ENCODE measurements at places on chromosomes 11 and 22.

GRCh38 chr22:26615830-26616435, 1.9 kb downstream of the CRYBB1 start:
- DNase-seq = no peak

- peak; percentile 54 for DNase-seq
Observed at GRCh38 chr11:116871248-116871647, 33.8 kb upstream of the APOA1 start.

DNA sequence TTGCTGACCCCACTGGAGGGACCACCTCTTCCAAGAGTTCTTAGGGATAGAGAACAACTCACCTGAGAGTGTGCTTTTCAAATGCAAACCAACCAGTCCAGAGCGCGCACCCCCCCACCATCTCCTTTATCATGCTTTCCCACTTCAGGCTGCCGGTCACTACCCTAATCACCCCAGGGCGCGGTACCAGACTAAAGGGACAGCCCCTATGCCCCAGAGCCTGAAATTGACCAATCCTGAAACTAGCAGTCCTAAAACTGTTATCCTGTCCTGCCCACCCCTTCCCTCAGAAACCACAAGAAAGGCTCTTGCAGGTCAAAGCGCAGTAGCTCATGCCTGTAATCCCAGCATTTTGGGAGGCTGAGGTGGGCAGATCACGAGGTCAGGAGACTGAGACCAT, 37.0 kb downstream of the NEAT1 start:
- no peak for DNase-seq

DNA sequence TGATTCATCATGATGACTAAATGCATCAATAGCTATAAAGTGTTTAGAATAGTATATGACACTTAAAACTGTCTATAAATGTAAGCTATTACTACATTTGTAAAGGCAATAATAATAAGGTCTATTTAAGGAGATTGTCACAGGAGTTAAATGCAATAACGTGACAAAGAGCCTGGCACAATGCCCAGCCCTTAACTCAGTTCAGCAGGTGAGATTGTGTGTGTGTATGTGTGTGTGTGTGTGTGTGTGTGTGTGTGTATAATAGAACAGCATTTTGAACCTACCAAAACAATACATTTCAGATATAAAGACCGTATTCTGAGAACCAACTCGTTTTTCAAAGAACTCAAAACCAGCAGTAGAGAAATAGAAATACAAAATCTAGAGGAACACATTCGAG, 177.5 kb downstream of the MYO18B start:
- no peak for DNase-seq

DNA sequence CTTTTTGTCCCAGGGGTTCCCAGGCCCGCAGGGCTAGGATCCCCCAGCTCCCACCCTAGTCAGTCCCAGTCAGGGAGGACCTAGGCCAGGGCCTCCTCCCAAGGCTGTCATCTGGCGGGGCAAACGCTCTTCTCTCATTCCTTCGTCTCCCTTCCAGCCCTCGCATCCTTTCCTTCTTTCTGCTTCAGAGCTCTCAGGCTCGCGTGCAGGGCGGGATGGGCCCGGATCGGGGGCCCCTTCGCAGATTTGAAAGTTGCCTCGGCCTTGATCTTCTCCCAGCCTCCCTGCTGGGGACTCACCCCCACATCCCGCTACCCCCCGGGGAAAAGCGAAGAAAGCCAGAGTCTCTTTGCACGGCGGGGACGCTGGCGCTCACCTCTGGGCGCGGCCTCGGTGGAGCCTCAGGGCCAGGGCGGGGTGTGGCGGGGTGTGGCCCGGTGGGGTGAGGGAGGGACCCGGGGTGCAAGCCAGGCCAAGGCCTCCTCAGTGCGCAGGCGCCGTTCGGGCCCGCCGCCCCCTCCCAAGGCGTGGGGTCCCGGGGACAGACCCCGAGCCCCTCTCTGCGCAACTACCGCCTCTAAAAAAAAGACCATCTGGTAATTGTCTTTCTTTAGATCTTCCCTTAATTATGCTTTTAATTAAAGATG, 14.8 kb upstream of the PAX6 start:
- no peak for DNase-seq

- DNase-seq = no peak
Observed at GRCh38 chr22:50724616-50725015, 13.4 kb upstream of the ACR start.

DNA sequence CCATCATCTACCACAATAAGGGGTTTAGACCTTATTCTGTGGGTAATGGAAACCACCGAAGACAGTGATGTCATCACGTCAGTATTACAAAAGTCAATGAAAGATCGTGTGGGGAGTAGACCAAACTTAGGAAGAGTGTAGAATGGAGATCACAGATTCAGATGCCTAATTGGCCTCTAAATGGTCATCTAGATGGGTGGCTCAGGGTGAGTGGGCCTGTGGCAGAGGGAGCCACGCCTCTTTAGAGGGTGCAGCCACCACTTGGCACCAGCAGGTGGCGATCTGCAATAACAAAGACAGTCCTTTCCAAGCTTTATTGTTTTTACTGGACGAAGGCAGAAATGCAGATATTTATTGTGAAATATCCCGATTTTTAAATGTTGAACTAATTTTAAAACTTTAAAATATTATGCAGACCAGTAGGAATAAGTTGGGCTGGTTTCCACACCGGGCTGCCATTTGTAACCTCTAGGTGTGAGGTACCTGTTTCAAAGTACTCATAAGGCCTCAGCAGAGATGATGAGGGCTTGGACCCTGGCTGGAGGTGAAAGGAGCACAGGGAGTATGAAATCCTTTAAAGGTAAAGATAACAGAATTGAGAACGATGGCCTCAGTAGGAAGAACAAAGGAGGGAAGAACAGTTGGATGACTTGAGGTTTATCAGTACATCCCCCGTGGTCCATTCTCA, 222.0 kb downstream of the DBX1 start:
- peak; percentile 73 for DNase-seq

- no peak for DNase-seq
Observed at GRCh38 chr11:102361086-102362031, 14.3 kb downstream of the BIRC2 start.

DNA sequence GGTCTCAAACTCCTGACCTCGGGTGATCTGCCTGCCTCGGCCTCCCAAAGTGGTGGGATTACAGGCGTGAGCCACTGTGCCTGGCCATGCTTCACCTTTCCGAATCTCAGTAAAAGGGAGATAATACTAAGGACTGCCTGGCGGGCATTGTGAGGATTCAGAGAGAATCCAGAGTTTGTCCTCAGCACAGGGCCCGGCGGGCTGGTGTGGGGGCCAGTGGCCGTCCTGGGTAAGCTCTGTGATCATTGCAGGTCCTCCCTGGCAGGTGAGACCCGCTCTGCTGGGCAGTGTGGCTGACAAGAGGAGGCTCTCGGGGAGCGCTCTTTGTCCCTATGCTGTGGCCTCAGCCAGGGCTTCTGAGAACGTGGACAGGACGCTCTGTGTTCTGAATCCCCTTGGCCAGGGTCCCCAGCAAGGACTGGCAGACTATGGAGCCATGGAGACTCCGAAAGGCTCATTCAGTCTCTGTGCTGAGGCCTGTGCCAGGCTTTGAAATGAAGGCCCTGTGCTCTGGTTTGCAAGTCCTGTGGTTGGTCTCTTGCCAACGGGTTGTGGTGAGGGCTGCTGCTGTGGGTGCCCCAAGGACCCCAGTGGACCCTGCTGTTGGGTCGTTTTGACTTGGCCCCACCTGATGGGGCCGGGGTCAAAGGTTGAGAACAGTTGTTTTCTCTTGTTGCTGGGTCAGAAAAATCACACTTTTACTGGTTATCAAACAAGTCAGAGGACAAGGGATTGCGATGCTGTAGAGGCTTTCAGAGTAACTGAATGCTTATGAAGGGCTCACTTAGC, 2.1 kb downstream of the TPCN2 start:
- DNase-seq = no peak

- no peak for DNase-seq
Observed at GRCh38 chr11:57699813-57700212, 12.2 kb downstream of the MED19 start.

- DNase-seq = no peak
Observed at GRCh38 chr11:131866535-131867400, 496.4 kb downstream of the NTM start.

GRCh38 chr11:26088391-26088790, 243.5 kb upstream of the ANO3 start:
- DNase-seq = no peak

DNA sequence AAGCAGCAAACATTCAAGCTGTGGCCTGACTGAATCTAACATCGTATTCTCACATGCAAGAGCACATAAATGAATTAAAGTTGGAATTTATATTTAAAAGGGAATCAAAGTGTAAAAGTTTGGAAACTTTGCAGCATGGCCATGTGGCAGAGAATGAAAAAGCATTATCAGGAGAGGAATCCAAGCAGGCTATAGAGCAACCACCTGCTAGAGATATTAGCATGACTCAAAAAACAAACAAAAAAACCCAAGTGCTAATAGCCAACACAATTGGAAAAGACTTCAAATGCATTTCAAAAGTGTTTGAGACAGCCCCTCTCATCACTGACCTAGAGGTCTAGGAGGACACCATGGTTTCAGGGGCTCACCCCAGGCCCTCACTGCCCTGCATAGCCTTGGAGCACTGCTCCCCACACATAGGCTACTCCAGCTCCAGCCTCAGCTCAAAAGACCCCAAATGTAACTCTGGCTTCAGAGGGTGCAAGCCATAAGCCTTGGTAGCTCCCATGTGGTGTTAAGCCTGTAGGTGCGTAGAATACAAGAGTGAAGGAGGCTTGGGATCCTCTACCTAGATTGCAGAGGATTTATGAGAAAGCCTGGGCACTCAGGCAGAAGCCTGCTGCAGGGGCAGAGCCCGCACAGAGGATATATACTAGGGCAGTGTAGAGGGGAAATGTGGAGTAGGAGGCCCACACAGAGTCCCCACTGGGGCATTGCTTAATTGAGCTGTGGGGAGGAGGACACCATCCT, 1.7 kb upstream of the KRTAP5-7 start:
- DNase-seq = no peak

GRCh38 chr11:20247591-20248007, 87.3 kb upstream of the DBX1 start:
- DNase-seq = no peak

- no peak for DNase-seq
Observed at GRCh38 chr11:74925281-74925680, 23.6 kb downstream of the XRRA1 start.

DNA sequence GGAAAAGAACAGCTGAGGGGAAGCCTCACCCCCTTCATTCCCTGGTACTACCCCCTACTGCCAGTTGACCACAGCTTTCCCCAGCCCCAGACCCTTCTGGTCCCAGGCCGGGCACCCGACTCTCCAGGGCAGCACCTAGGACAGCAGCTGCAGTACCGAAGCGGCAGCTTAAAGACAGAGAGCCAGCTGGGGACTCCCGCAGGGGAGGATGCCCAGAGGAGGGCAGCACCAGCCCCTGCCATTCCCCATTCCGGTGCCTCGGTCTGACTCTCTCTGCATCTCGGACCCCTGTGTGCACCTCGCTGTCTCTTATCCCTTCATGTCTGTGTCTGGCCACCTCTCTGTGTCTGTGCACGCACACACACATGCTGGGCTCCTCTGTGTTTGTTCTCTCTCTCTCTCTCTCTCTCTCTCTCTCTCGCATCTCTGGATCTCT, 9.4 kb downstream of the IGSF9B start:
- no peak for DNase-seq

GRCh38 chr11:10930224-10930971, 72.5 kb upstream of the ZBED5 start:
- DNase-seq = peak; percentile 40

DNA sequence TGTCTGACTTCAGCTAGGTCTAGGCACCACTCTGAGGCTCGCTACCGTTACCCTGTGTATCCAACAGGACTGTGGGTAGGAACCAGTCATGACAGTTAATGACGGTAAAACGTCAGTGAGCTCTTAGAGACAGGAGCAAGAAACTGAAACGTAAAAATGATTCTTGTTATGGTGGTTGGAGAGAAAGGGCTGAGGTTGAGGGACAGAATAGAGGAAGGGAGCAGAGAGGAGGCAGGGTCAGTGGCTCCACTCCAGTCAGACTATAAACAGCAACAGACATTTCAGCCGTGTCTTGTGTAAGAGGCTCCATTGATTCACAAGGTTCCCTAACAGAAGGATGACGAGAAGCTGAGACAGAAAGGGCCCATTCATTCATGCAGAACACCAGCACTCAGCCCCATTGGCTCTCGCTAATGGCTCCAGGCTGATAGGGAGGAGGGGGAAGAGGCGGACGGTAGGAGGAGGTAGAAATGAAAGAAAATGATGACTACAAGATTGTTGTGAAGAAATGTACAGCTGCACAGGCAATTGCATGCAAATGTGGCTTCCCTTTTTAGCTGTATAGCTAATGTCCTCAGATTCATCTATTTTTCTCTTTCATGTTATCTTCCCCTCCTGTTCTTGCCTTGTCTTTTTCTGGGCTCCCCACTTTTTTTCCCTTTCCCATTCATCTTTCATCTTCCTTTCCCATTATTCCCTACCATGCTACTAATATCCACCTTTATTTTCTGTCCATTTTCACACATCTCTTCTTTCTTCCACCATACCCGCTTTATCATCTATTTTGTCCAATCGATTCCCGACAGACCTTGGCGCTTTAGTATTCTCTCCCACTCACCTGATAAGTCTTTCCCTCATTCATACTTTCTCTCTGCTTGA, 34.3 kb downstream of the ETS1 start:
- DNase-seq = peak; percentile 94

- no peak for DNase-seq
Observed at GRCh38 chr11:74695705-74696280, 35.4 kb downstream of the CHRDL2 start.

DNA sequence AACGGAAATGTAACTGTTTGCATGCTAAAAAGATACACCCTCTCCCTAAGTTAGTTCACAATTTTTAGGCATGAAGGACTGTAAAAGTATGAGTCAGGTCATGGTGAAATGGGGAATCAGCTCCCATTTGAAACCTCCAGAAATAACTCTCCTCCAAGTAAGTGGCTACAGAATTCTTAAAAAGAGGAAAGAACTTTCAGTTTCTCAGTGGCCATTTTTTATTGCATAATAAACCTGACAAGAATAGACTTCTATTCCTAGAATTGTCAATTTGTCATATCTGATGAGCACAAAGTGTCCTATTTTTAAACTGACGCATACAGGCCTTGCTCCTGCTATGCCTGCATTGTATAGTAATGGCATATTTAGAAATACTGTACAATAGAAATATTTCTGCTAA, 612.2 kb downstream of the CNTN5 start:
- no peak for DNase-seq

- DNase-seq = no peak
Observed at GRCh38 chr11:1479678-1480118, 6.9 kb downstream of the MOB2 start.

- no peak for DNase-seq
Observed at GRCh38 chr11:45482331-45482730, 183.1 kb downstream of the CHST1 start.

DNA sequence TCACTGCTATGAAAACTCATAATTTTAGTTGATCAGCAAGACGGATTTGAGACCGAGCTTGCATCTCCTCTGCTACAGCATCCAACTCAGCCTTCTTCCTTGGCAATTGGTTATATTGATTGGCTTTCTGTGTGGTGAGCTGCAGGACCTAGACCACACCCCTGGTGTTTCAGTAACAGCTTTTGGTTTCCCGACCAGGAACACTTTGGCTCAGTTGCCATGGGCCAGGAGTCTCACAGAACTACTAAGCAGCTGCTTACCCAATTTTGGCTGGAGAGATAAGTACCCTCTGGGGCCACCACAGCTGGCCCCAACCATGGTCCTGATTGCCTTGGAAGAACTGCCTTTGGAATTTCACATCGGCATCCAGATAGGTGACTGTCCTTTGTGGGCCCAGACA, at the start of gene GLYATL1:
Gene GLYATL1, plus strand, starts transcription at position 212 of the 400 bp plus-strand sequence. CDS start 7,600 bp downstream, outside the sequence.
- DNase-seq = no peak
